ENCODE measurements at places on chromosomes 7 and 10.

GRCh38 chr7:1889556-1890181 lies 219.6 kb downstream of the ELFN1 start:
- no peak for DNase-seq

- no peak for DNase-seq
Measured at GRCh38 chr10:132239126-132240031, 52.6 kb downstream of the DPYSL4 start.

GRCh38 chr10:78613132-78613531 lies 455.6 kb upstream of the ZMIZ1 start:
- no peak for DNase-seq

- no peak for DNase-seq
Measured at GRCh38 chr7:100008525-100008924, 6.9 kb upstream of the ZKSCAN1 start.

DNA sequence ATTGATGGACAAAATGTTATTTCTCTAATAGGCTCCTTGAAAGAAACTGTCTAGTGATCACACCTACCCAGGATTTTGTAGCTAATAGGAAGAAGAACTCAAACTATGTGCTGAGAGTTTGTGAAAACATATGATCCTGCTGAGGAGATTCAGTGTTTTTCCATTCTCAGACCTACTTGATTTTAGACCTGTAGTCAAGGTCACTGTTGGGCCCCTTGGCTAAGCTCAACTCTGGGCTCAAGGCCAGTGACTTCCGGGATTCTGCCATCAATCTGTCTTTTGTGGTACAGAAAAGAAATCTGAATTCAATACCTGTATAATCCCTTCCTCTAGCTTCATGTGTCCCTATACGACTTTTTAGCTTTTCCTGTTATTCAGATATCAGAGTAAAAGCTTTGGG lies 79.7 kb upstream of the FERD3L start:
- no peak for DNase-seq

DNA sequence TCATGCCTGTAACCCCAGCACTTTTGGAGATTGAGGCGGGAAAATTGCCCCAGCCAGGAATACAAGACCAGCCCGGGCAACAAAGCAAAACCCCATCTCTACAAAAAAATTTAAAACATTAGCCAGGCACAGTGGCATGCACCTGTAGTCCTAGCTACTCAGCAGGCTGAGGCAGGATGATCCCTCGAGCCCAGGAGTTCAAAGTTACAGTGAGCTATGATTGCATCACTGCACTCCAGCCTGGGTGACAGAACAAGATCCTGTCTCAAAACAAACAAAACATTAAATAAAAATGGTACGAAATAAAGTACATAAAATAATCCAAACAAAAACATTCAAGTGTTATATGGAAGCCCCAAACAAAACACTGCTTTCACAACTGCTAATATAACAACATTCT lies 125.0 kb downstream of the SNX13 start:
- no peak for DNase-seq

GRCh38 chr7:28856656-28857055 lies 101.5 kb downstream of the TRIL start:
- DNase-seq: no peak

DNA sequence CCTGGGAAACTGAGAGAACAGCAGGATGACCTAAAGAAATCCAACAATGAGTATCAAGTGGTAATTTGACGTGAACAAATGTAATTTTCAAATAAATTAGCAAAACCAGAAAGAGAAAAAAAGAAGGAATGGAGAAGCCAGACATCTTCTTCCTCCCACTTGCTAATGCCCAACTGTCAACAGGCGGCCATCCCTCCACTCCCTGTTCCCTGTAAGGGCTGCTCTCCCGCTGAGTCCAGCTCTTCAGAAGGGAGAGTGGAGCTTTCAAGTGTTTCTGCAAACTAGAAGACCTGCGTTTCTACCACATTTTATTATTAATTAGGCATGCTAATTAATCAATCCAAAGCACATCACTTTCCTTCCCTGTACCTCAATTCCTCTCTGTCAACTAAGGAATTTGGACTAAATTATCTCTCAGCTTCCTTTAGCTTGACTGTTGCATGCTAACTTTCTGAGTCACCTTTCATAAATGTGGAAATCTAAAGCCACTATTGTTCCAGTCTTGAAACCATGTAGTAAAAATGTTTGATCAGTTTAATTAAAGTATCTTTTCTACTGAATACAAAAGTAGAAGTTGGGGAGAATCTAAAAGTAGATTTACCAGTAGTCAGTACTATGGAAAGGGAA lies 48.4 kb upstream of the CUL1 start:
- no peak for DNase-seq

GRCh38 chr7:107463139-107464078 lies 6.4 kb upstream of the GPR22 start:
- peak; percentile 76 for DNase-seq

DNA sequence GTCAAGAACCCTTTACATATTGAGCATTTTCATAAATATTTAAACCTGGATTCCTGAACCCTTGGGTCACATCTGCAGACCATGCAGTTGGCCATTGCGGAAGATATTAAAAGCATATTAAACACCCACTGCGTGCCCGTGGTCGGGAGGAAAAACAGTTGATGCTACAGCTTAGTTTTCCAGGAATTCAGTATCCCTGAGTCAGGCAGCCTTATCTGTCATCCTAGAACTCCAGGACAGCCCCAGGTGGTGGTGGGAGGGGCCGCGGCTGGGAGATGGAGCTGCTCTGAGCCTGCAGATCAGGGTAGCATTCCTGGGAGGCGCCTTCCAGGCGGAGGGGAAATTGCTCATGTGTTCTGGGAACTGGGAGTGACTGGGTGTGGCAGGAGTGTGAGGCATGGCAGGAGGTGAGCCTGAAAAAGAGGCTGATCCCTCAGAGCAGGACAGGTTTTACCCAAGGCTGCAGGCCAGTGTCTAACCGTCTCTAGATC lies 222.9 kb upstream of the SH2B2 start:
- no peak for DNase-seq

DNA sequence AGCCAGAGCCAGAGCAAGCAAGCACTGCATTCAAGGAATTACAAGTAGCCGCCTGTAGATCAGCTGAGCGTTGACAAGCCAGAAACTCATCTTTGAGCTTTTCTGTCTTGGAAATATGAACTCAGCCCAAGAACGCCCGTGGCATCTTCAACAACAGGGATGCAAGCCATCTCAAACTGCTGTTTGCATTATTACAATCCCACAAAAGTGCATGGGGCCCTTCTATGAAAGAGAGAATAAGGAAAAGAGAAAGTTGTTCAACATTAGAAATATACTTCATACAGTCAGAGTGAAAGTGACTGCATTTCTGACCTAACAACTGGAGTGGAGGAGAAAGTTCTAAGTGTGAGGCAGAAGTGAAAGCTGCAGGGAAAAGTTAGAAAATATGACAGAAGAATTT lies 6.5 kb downstream of the SGCE start:
- DNase-seq: no peak

DNA sequence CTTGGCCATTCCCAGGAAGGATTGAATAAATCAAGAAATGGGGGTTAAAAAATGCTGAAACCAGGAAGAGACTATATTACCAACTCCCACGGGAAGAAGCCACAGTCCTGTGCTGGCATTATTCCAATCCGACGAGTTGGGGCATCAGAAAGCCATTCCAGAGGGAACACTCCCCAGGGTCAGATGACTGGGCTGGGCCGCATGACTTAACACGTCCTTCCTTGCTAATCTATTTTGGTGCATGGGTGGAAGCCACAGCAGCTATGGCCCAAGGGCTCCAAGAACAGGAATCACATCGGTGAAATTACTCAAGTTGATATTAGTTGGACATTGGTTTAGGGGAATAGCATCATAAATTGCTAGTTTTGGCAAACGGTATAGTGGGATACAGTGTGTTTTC lies 592.9 kb upstream of the NRP1 start:
- no peak for DNase-seq

- DNase-seq: no peak
Measured at GRCh38 chr7:132999845-133000244, 82.0 kb downstream of the CHCHD3 start.

GRCh38 chr7:130419658-130420057 lies 21.2 kb downstream of the CEP41 start:
- DNase-seq: no peak

DNA sequence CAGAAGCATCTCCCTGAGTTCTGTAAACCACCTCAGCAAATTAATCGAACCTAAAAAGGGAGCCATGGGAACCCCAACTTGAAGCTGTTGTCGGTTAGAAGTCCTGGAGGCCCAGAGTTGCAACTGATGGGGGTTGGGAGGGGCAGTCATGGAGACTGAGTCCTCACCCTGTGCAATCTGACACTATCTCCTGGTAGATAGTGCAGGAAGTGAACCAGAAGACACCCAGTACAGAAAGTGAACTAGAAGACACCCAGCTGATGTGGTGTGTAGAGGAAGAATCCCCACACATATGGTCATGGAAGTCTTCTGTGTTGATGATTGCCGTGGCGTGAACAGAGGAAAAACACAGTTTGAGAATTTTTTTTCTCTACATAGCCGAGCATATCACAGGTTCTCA lies 58.8 kb upstream of the SRRM3 start:
- no peak for DNase-seq

DNA sequence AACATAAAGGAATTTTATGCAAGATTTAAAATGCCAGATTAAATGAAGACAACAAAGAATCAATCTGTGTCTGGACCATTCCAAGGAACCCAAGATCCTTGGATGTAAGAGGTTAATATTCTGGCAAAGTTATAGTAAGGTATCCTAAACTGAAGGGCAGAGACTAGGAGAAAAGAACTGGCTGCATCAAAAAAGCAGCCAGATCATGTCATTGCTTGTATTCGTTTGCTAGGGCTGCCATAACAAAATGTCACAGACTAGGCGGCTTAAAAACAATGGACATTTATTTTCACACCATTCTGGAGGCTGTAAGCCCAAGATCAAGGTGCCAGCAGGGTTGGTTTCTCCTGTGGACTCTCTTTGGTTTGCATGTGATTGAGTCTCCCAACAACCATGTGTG lies 99.7 kb downstream of the ADCYAP1R1 start:
- no peak for DNase-seq

DNA sequence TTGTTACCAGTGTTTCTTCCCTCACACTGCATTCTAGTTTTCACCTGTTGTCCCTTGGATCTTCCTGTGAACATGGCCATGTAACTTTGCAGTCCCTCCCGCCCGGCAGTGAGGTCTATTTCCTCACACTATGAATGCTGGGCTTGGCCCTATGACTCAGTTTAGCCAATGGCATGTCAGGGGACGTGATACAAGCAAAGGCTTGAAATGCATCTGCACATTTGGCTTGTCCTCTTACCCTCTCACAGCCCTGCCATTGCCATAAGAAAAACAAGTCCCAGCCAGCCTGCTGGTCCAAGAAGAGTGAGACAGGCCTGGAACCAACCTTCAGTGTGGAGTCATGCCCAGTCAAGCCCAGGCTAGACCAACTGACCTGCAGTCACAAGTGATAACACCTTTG lies 17.1 kb upstream of the EZH2 start:
- DNase-seq: no peak

DNA sequence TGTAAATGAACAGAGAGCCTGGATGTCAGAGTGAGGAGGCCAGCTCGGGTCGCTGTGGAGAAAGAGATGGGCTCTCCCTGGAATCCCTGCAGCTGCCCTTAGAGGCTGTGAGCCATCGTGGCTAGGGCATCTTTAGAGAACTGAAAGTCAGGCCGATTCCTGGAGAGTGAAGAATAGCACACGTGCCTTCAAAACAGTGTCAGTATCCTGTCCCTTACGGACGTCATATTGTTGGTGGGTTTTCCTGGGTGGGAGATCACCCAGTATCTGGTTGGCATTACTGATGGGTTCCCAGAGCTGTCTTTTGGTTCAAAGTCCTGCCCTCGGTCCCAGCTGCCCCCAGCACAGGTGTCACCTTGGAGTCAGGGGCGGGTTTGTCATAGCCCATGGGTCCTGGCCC lies 25.3 kb downstream of the IKZF1 start:
- no peak for DNase-seq

DNA sequence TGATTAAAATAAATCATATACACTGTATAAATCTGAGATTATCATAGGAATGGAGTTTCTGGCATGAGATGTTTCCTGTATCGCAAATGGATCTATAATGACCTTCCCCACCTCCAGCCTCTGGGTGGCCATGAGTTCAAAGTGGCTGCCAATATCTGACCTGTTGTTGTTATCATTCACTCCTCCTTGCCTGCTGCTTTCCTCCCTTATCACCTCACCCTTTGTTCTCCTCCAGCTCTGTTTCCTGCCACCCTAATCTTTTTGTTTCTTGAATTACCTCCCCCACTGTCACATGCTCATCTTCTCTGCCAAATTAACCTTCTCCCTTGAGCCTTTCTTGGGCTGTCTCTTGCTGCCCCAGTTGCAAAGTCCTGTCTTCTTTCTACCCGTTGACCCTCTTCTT lies 12.0 kb downstream of the SCD start:
- DNase-seq: no peak

- DNase-seq: peak; percentile 62
Measured at GRCh38 chr10:125815764-125816163, 7.3 kb downstream of the UROS start.

DNA sequence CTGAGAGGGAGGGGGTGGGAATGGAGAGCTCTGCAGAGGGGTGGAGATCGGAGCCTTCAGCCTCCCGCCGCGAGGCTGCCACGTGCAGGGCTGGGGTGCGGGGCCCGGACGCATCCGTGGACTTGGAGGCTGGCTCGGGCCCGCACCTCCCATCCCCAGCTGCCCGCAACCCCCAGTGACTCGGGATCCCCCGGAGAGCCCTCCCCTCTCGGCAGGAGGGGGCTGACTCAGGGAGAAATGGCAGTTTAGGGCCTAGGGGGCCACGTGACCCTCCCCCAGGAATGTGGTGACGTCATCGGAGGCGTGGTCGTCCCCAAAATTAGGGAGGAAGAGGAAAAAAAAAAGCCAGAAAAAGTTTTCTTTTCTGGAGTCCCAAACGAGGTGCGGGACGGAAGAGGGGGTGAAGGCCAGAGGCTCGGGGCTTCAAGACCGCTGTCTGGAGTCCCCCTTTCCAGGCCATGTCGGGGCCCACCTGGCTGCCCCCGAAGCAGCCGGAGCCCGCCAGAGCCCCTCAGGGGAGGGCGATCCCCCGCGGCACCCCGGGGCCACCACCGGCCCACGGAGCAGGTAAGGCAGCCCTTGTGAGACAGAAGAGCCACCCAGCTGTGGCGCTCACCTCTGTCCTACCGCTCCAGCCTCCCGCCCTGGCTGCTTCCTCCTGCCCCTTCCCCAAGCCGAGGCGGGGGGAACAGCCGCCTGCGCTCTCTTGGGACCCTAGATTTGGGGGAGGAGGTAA lies at the start of gene TRIP6:
TRIP6 (plus strand) TSS at position 348 of the 736 bp plus-strand sequence; CDS start at position 459, 111 bp downstream.
- DNase-seq: peak; percentile 70

- DNase-seq: no peak
Measured at GRCh38 chr7:120876922-120877321, 19.0 kb upstream of the TSPAN12 start.

GRCh38 chr10:104501449-104501848 lies 139.6 kb upstream of the SORCS3 start:
- no peak for DNase-seq

DNA sequence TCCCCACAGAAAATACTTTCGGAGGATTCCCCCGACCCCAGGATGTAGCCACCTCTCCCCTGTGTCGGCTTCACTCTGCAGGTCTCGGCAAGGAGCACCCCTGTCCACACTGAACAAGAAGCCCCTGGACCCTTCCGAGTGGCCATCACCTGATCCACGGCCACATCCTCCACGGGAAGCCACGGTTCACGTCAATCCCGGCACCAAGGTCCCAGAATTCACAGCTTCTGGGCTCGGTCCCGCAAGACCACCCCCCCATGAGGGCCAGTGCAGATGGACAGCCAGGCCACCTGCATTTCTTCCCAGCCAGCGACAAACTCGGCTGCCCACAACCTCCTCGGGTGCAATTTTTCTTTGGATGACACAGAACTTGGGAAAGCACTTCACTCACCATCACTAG lies 199.6 kb downstream of the PTPRN2 start:
- DNase-seq: no peak

Measured in hematopoietic multipotent progenitor cell treated with erythropoietin and hydrocortisone succinate and interleukin-3 and kit ligand, for 17 days (in vitro differentiated cells).